ENCODE measurements at places on chromosomes 16 and 17.
A peak's percentile ranks its signal among the peaks of the same experiment; 100 is the strongest.

GRCh38 chr16:56830669-56831068 is 34.3 kb upstream of the SLC12A3 start:
- no peak for DNase-seq

DNA sequence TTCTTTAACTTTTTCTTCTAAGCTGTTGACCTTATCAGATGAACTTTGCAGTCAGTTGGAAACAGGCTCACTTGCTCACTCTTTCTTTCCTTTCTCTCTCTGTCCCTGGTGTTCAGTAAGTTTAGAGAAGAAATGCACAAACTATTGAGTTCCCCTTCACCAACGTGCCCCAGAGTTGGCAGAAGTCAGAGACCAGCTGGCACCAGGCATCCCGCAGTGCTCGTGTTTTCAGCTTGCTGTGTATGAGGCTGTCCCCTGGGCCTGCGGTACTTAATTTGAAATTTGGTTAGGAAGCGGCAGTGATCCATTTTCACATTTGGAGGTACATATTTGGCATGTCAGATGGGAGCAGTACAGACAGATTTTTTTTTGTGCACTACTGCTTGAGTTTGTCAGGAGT is 258.6 kb downstream of the SNX29 start:
- DNase-seq, result peak; percentile 53

DNA sequence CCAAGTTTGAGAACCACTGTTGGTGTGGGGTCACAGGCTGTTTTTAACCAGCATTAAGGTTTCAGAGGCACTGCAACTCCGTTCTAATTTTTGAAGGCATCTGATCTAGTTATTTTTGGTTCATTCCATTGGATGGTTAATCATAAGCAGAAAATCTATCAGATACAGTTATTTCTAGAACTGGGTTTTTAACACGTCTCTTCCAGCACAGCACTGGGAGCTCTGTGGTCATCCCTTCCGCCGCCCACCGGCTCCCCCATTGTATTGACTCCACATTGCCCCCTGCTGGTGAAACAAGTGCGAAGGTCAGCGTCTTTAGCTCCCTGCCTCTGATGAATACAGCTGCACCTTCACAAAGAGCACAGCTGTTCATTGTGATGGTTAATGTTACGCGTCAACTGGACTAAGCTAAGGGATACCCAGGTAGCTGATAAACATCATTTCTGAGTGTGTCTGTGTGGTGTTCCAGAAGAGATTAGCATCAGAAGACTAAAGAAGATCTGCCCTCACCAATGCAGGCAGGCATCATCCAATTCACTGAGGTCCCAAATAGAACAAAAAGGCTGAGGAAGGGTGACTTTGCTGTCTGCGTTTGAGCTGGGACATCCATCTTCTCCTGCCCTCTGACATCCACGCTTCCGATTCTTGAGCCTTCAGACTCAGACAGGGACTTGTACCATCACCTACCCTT is 8.5 kb downstream of the CCL18 start:
- DNase-seq, result peak; percentile 32

GRCh38 chr17:52181782-52182181 is 23.3 kb upstream of the CA10 start:
- DNase-seq, result no peak

DNA sequence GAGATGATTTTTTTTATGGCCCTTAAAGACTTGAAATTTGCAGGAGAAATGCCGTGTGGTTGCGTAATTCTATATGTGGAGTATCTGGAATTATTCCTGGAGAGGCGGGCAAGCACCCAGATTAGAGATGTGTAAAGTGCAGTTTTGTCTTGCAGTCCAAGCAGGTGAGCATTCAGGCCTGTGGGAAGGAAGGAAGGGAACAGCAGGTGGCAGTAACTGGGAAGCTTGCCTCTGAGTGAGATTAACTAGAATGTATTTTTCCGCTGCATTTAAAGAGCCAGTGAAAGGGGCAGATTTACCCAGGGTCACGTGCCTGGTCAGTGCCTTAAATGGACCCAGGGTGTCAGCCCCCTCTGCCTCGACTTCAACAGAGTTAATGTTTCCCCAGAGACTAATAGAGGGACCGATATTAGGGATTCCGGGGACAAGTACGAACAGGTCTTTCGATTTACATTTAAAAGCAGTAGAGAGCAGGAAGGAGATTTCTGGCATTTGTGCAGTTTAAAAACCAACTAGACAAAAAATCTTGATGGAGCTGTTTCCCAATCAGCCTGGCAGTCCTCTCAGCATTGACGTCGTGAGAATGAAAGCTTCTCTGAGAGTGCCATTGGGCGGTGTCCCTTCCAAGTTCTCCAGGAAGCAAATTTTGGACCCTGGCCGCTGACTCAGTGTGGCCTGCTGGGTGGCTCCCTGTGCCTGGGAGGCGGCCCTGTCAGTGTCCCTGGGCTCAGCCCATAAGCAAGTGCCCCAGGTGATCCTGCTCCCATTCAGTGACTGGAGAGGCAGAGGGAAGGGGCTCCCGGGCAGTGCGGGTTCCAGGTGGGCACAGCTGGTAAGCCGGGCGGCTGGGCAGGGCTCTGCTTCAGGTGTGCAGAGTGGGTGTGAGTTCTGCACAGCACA is 38.2 kb downstream of the KSR1 start:
- no peak for DNase-seq

DNA sequence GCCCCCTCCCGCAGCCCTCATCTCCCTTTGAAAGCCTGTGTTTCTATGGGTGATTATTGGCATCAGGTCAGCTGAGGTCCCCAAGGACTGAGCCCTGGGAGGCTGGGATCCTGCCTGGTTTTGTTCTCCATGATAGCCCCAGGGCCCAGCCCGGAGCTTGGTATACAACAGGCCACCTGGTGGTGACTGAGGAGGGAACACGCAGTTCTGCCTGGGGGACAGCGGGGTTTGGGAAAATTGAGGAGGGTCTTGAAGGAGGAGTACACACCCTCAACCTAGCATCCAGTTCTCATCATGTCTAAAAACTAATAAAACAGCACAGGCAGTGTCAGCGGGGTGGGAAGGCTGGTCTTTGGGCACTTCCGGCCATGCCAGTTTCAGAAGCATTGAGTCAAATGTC is 335.1 kb downstream of the CPPED1 start:
- DNase-seq, result no peak

GRCh38 chr17:40073454-40074174 is 10.8 kb downstream of the THRA start:
- no peak for DNase-seq

DNA sequence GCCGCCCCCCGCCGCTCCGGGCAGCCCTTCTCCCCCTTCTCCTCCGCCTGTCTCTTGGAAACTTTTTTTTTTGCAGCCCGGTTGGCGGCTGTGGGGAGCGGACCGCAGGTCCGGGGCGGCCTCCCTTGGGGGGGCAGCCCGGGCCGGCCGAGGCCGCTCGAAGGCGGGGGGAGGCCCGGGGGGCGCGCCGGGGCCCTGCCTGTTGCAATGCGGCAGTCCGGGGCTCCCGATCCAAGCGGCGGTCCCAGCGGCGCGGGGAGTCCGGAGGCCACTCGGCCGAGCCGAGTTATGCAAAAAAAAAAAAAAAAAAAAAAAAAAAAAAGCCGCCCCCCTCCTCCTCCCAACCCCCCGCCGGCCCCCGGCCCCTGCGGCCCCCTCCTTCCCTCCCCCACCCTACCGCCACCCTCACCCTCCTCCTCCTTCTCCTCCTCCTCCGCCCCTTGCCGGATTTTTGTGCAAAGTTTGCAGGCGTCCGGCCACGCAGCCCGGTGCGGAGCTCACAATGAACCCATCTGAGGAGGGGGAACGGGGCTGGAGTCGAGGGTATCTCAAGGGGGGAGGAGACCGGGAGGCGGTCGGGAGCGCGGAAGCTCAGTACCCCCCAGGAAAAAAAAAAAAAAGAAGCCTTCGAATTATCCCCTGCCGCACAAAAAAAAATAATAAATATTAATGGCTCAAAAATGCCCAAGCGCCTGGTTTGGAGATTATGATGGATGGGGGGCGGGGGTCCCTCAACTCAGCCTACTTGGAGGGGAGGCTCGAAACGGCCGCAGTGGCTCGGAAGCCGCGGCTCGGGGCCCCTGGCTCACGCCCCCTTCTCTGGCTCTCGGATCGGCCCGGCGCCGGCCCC is at the start of gene ZNF423:
Gene ZNF423, minus strand, starts transcription at position 291 of the 850 bp plus-strand sequence. CDS start 338 bp downstream, outside the sequence.
- DNase-seq, result peak; percentile 45

DNA sequence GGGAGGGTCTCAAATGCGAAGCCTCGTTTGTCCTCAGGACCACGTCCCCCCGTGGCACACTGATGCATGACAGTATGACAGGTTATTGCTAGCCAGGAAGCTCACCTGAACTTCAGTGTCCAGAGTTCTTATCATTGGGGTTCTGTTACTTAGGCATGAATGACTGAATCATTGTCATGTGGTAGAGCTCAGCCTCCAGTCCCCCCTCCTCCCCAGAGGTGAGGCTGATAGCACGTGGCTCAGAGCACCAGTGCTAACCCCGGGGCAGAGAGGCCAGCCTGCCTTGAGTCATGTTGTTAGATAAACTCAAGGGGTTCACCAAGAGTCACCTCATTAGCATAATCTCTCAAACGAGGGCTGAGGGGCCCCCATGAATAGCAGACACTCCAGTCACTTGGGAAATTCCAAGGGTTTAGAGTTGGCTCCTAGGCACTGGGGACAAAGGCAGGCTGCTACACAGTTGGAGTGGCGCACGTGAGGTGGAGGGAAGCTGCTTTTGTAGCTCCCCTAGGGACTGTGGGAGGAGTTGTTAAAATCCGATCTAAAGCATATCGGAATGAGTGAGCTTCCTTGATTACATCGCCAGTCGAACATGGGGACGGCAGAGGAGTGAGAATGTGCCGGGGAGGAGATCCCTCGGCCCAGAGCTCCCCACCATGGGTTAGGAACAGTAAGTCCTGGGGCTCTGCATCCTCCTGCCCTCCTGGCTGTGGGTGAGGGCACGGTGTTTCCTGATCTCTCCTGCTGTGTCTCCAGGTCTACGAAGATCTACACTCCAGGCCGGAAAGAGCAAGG is 18.2 kb downstream of the DHX38 start:
- no peak for DNase-seq

- DNase-seq, result no peak
Observed at GRCh38 chr16:79143026-79143425, 457.5 kb downstream of the MAF start.

DNA sequence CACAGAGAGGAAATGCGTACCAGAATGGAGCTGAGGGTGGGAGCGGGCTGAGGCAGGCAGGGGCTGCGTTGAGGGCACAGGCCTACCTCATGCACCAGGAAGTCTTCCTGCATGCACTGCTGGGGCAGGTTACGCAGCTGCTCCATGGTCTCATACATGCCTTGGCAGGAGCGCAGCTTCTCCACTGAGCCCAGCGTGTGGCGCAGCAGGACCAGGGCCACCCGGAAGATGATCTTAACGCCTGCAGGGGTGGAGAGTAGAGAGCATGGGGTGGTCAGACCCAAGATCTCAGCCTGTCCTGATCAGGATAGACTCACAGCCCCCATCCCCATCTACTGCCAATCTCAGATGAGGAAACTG is 3.4 kb upstream of the CD2BP2 start:
- DNase-seq, result no peak

- DNase-seq, result peak; percentile 91
Observed at GRCh38 chr16:12538667-12539091, 265.0 kb downstream of the CPPED1 start.

DNA sequence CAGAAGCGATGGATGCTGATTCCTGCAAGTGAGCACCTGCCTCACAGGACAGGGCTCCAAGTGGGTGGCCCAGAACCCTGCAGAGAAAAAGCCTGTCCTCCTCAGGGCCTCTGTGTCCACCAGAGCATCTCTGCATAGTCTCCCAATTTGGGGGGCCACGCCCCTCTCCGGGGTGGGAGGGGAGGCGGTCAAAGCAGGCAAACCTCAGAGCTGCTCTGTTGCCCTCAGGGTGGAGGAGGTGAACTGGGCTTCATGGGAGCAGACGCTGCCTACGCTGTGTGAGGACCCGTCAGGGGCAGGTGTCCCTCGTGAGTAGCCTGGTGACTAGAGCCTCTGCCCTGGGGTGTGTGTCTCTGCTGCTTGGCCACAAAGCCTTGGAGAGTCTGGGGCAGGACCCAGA is 19.3 kb downstream of the TRPV2 start:
- no peak for DNase-seq

DNA sequence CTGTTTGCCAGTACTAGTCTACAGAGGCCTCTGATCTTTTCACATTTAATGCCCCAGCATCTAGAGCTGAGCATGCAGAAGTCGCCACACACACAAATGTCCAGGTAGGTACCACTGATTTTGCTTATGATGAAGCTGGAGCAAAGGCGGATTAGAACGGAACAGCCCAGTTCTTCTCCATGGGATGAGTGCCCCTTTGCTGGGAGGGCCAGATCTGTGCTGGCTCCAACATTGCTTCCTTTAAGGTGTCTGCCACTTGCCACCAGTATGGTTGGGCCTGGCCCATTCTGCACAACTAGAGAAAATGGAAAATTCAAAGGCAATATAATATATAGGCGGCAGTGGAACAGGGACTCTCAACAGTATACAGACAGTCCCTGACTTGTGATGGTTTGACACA is 2.2 kb upstream of the MNT start:
- no peak for DNase-seq

DNA sequence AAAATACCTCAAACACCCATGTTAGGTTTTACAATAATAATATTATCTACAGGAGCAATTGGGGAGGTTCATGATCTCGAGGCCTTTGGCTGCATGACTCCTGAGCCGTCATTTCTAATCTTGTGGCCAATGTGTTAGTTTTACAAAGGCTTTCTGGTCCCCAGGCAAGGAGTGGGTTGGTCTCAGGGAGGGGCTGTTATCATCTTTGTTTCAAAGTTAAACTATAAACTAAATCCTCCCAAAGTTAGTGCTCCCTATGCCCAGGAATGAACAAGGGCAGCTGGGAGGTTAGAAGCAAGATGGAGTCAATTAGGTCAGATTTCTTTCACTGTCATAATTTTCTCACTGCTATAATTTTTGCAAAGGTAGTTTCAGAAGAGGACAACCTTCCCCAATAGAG is 9.1 kb upstream of the CCL5 start:
- no peak for DNase-seq

GRCh38 chr17:56319531-56319930 is 166.3 kb downstream of the ANKFN1 start:
- no peak for DNase-seq

- DNase-seq, result no peak
Observed at GRCh38 chr16:89194340-89195311, 5.7 kb downstream of the SLC22A31 start.

DNA sequence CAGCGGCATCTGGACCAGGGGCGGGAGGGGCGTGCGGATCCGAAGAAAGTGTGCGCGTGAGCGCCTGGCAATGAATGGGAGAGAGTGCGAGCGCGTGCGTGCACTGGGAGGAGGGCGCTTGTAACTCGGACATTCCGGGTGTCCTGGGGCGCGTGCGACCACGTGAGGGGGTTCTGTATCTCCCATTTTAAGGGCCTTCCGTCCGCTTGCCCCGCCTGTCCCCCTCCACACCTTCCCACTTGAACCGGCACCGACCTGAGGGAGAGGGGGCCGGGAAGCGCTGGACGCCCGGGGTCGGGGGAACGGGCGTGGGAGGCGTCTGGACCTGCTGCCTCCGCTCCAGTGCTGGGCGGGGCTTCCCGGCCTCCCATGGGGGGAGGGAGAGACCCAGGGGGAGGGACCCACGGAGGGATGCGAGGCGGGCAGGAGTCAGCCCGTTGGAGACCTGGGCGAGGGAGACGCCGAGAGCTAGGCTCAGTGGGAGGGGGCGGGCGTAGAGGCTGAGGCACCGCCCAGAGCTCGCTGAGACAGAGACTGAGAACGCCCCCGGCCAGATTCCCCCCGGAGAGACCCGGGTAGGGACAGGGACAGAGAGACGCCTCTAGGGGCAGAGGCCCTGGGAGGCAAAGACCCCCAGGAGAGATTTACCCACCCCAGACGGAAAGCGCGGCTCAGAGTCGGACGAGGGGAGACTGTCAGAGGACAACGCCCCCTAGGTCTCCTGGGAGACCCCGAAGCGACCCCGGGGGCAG is at the start of gene KREMEN2:
Gene KREMEN2, plus strand, starts transcription at position 553 of the 752 bp plus-strand sequence. CDS start 246 bp downstream, outside the sequence.
- peak; percentile 79 for DNase-seq

All from NCI-H446 (cell line).